RPMI8226 (cell line): ENCODE measurements at places on chromosomes 12 and 14.

DNA sequence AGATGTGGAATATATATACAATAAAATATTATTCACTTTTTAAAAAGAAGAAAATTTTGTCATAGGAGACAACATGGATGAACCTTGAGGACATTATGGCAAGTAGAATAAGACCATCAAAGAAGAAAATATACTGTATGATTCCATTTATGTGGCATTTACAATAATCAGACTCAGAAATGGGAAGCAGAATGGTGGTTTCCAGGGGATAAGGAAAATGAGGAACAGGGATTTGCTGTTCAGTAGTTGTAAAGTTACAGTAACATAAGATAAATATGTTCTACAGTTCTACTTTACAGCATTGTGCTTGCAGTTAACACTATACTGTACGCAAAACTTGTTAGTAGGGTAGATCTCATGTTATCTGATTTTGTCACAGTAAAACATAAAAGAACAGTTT, 1271.0 kb downstream of the LRFN5 start:
- DNase-seq = no peak

- no peak for DNase-seq
These were observed 20.3 kb downstream of the HVCN1 start for GRCh38 chr12:110668480-110669192.

GRCh38 chr12:3713483-3713882, 39.4 kb downstream of the CRACR2A start:
- DNase-seq = no peak

- DNase-seq = no peak
These were observed 52.8 kb downstream of the STXBP6 start for GRCh38 chr14:24996930-24997725.
